ENCODE measurements at places on chromosomes 7 and 10. TPM values are rescaled to one million over a fixed set of nuclear protein-coding genes. Genes with fewer than 3 reads are reported as not detected.
A peak's percentile ranks its signal among the peaks of the same experiment; 100 is the strongest.

The VPS50 gene
- 15.2 TPM for total RNA-seq

The MKX gene
- total RNA-seq, result 0.63 TPM

The DCLRE1A gene
- 16.6 TPM for total RNA-seq

The VTI1A gene
- 24.3 TPM for total RNA-seq

The ZNF789 gene
- 15.6 TPM for total RNA-seq

The CYREN gene
- total RNA-seq, result 43.6 TPM

DNA sequence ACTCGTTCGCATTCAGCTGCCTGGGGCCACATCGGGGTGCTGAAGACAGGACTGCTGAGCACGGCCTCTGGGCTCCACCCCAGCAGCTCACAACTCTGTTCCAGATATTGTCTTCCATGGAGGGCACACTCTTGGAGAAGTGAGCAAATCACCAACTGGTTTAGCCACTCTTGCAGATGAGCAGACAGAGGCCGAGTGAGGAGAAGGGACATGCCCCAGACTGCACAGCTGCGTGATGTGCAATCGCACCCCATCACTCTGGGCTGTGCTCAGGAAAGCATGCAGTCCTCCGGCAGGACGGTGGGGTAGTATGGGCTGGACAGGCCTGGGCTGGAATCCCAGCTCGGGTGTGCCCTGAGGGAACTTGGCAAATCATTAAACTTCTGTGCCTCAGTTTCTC, 111.6 kb downstream of the FAM53B start:
- DNase-seq, result no peak
- H3K4me1 ChIP-seq, result peaks cover 49% of the 10 kb centered on the region
- no peaks in the 10 kb centered on the region for H3K27me3 ChIP-seq
- H3K36me3 ChIP-seq, result peaks cover 18% of the 10 kb centered on the region
- no peak overlapping the region for H3K4me3 ChIP-seq
- H3K27ac ChIP-seq, result no peak overlapping the region

DNA sequence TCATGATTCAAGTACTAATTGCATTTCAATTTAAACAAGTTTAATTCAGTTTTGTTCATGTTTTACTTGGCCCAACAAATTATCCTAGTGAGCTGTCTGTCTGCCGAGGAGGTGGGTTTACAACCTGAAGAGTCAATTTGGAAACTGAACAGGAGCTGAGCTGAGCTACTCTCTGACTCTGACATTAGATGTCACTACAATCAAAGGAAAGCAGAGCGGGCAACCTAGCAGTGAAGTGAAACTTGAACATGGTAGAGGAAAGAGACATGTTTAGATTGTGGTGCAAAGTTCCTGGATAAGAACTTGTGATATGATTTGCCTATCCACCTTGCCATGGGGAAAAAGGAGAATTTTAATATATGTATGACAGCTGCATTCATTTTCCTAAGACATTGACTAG, 9.6 kb upstream of the AGR3 start:
- H3K36me3 ChIP-seq, result no peaks in the 10 kb centered on the region
- no peak overlapping the region for H3K4me3 ChIP-seq
- DNase-seq, result no peak
- peaks cover 19% of the 10 kb centered on the region for H3K4me1 ChIP-seq
- H3K27ac ChIP-seq, result no peak overlapping the region
- H3K27me3 ChIP-seq, result no peaks in the 10 kb centered on the region

GRCh38 chr7:107113866-107114265, 54.9 kb upstream of the HBP1 start:
- DNase-seq, result no peak
- no peaks in the 10 kb centered on the region for H3K27me3 ChIP-seq
- no peaks in the 10 kb centered on the region for H3K36me3 ChIP-seq
- H3K4me1 ChIP-seq, result peaks cover 2% of the 10 kb centered on the region
- H3K27ac ChIP-seq, result no peak overlapping the region
- H3K4me3 ChIP-seq, result no peak overlapping the region

- no peaks in the 10 kb centered on the region for H3K36me3 ChIP-seq
- H3K27me3 ChIP-seq, result peaks cover 35% of the 10 kb centered on the region
- no peak overlapping the region for H3K27ac ChIP-seq
- peak; percentile 9 for DNase-seq
Measured at GRCh38 chr7:94654783-94655125, 1.2 kb downstream of the SGCE start.

DNA sequence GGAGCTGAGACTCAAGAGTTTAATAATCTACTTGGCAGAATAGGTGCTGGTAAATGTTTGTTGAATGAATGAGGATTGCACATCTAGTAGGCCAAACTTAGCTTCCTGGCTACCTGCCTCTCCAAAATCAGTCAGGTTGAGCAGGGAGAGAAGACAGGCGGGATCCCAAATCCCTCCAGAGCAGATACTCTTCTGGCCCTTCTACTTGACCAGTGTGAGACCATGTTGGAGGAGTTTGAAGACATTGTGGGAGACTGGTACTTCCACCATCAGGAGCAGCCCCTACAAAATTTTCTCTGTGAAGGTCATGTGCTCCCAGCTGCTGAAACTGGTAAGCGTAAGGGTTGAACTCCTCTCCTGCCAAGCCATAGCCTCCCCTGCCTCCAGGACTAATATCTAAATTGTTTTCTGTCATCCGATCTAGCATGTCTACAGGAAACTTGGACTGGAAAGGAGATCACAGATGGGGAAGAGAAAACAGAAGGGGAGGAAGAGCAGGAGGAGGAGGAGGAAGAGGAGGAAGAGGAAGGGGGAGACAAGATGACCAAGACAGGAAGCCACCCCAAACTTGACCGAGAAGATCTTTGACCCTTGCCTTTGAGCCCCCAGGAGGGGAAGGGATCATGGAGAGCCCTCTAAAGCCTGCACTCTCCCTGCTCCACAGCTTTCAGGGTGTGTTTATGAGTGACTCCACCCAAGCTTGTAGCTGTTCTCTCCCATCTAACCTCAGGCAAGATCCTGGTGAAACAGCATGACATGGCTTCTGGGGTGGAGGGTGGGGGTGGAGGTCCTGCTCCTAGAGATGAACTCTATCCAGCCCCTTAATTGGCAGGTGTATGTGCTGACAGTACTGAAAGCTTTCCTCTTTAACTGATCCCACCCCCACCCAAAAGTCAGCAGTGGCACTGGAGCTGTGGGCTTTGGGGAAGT, 2.2 kb upstream of the MBLAC1 start:
- peak overlapping the region; percentile 23 for H3K4me3 ChIP-seq
- peaks cover 6% of the 10 kb centered on the region for H3K36me3 ChIP-seq

DNA sequence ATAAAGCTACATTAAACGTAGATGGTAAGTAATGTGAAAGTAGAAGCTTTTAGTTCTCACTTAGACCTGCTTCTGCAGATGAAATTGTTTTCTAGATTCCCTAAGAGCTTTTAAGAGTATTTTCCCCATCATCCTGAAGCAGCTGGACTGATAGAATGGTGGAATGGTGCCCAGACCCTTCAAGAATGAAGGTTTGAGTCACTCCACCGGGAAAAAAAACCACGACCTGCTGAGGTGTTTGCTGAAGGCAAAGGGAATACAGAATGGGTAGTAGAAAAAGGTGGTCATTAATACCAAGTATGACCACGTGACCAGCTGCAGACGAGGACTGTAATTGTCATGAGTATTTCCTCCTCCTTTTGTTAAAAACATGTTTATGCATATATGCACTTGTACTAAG, 79.2 kb upstream of the PTPRZ1 start:
- DNase-seq, result no peak
- H3K4me1 ChIP-seq, result no peaks in the 10 kb centered on the region
- H3K27me3 ChIP-seq, result no peaks in the 10 kb centered on the region

GRCh38 chr7:157926521-157927150, 589.8 kb downstream of the DNAJB6 start:
- H3K36me3 ChIP-seq, result no peaks in the 10 kb centered on the region
- H3K4me1 ChIP-seq, result peaks cover 7% of the 10 kb centered on the region

DNA sequence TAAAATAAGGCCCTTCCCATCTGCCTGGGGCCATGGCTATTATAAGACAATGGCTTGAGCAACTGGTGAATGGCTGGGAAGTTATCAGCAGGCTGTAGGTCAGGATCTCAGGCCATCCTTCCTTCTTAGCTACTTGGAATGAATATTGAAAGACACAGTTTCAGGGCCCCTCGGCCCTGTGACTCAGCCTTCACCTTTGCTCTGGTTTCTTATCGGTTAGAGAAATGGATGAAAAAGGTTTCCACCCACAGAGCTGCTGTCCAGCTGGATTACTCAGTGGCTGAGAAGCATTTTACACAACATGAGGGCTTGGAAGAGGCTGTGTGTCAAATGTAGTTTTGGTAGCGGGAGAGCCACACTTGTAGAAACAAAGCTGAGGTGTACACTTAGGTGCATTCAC, 9.4 kb downstream of the ACSL5 start:
- H3K27me3 ChIP-seq, result no peaks in the 10 kb centered on the region
- peaks cover 83% of the 10 kb centered on the region for H3K4me1 ChIP-seq
- peak overlapping the region; percentile 10 for H3K27ac ChIP-seq
- DNase-seq, result peak; percentile 58

DNA sequence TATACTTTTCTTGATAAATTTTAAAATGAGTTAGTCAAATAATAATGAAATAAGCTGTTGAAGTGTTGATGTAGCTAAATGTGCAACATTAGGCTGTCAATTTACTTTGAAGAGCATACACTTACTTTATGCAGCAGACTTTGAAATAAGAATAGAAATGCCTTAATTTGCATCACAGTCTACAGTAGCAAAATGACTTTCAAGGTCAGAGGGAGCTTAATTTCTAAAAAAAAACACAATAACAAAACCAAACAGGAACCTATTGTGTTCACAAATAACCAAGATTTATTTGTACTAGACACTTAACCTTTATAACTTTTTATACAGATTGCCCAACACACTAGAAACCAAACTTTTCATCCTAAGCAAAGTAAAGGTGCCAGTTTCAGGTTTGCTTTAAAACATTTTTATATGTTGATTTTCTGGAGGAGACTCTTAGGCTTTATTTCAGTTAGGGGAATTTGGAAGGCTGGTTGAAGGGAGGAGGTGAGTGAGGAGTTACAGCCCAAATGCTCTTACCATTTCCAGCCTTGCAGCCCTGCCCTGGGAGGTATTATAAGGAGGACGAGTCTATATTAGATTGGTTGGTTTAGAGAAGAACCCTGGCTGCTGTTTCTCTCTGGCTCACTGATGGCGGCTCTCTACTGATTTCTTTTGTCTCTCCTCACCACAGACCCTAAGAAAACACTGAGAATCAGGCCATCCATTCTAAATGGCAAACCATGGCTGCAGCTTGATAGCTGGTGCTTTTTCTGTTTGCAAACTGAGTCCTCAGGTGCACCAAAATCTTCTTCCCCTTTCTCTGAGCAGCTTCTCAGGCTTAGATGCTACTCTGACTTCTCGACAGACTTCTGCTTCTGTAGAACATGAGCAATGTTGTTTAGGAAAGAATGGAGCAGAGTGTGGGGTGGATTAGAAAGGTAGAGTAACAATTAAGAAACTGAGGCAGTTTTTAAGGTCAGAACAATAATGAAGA, 55.2 kb upstream of the RPA3 start:
- H3K4me3 ChIP-seq, result no peak overlapping the region
- no peaks in the 10 kb centered on the region for H3K36me3 ChIP-seq
- H3K4me1 ChIP-seq, result peaks cover 19% of the 10 kb centered on the region
- H3K27ac ChIP-seq, result no peak overlapping the region

- no peak for DNase-seq
- H3K36me3 ChIP-seq, result no peaks in the 10 kb centered on the region
- H3K4me1 ChIP-seq, result no peaks in the 10 kb centered on the region
- H3K4me3 ChIP-seq, result no peak overlapping the region
Measured at GRCh38 chr7:31939076-31939475, 131.1 kb downstream of the PDE1C start.

DNA sequence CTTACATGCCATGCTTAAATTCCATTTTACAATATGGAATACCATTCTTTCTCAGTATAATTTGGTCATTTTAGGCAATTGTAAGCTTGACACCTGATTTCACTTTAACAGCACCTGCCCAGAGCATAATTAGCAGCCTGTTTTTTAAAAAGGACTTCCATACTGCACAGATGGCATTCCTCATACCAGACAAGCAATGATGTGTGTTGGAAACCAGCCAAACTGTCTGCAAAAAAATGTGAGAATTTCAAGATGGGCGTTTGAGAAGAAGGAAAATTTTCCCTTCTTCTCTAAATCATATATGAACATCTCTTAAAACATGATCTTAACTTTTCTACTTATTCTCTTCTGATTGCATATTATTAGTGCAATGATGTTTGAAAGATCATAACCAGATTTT, 40.4 kb upstream of the AGMO start:
- no peak for DNase-seq
- no peak overlapping the region for H3K4me3 ChIP-seq
- no peaks in the 10 kb centered on the region for H3K4me1 ChIP-seq
- no peaks in the 10 kb centered on the region for H3K36me3 ChIP-seq
- no peak overlapping the region for H3K27ac ChIP-seq
- H3K27me3 ChIP-seq, result no peaks in the 10 kb centered on the region

DNA sequence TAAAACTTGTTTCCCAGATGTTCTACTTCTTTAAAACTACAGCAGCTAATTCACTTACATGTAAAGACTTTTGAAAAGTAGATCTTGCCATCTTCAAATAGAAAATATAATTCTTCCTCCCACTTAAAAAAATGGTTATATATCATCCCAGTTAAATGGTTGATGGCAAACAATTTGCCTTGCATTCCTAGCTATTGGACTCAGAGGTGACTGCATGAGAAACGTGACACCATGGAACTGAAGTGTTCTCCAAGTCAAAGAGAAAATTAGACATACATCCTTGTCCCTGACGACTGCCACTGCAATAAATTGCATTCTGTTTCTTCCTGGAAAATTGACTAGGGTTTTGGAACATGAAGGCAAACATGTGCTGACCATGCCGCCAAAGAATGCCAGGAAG, 95.0 kb upstream of the POM121L12 start:
- no peaks in the 10 kb centered on the region for H3K36me3 ChIP-seq
- H3K4me1 ChIP-seq, result no peaks in the 10 kb centered on the region
- H3K4me3 ChIP-seq, result no peak overlapping the region
- no peak overlapping the region for H3K27ac ChIP-seq
- no peak for DNase-seq
- no peaks in the 10 kb centered on the region for H3K27me3 ChIP-seq

- no peak overlapping the region for H3K4me3 ChIP-seq
- DNase-seq, result no peak
- no peak overlapping the region for H3K27ac ChIP-seq
- no peaks in the 10 kb centered on the region for H3K27me3 ChIP-seq
Measured at GRCh38 chr7:17497549-17498167, 199.2 kb downstream of the AHR start.

GRCh38 chr7:56447864-56448693, 331.9 kb upstream of the NUPR2 start:
- H3K36me3 ChIP-seq, result no peaks in the 10 kb centered on the region
- H3K4me1 ChIP-seq, result no peaks in the 10 kb centered on the region
- H3K4me3 ChIP-seq, result no peak overlapping the region
- no peaks in the 10 kb centered on the region for H3K27me3 ChIP-seq

DNA sequence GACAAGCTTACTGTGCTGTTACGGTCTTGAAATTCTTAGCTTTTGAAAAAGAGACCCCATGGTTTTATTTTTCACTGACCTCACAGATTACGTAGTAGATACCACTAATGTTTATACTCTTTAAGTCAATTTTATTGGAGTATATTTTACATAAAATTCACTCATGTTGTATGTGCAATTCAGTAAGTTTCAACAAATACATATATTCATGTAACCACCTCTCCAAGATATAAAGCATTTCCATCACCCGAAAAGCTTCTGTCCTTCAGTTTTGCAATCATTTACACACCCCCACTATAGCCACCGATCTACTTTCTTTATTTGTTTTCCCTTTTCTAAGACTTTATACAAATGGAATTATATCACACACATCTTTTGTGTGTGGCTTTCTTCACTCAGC, 199.2 kb downstream of the PHF14 start:
- no peaks in the 10 kb centered on the region for H3K27me3 ChIP-seq
- no peak for DNase-seq
- peaks cover 3% of the 10 kb centered on the region for H3K36me3 ChIP-seq
- H3K4me1 ChIP-seq, result peaks cover 3% of the 10 kb centered on the region
- no peak overlapping the region for H3K27ac ChIP-seq
- H3K4me3 ChIP-seq, result no peak overlapping the region
